ENCODE measurements at places on chromosomes 13 and 19.

GRCh38 chr19:28281676-28282075 is 931.3 kb downstream of the UQCRFS1 start:
- no peak for DNase-seq

DNA sequence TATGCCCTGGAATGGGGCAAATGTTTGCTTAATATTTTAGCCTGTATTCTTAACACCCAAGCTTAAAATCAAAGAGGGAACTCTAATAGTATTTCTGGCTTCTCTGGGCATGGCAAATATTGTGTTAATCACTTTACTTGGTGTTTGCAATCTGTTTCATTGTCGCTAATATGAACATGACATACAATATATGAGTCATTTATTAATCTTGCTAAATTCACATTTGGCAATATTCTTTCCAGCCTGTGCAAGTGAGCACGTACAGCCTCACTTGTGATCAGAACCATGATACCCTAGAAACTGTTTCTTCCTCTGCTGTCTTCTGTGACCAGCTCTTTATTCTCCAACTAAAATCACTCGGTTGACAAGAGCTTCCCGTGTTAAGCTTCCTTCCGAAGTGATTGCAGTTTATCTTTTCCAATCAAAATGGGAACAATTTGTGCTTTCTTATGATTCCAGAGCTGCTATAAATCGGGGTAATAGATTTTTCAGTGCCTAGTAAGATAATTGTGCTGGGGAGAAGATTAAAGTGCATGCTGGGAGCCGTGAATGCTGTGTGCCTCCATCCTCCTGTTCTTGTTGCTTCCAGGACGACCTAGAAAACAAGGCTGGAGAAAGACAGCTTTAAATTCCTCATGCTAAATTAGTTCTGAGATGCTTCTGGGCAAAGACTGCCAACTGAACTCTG is 153.0 kb upstream of the TMTC4 start:
- DNase-seq = no peak

- DNase-seq = no peak
Observed at GRCh38 chr13:51635137-51635878, 51.0 kb downstream of the WDFY2 start.

DNA sequence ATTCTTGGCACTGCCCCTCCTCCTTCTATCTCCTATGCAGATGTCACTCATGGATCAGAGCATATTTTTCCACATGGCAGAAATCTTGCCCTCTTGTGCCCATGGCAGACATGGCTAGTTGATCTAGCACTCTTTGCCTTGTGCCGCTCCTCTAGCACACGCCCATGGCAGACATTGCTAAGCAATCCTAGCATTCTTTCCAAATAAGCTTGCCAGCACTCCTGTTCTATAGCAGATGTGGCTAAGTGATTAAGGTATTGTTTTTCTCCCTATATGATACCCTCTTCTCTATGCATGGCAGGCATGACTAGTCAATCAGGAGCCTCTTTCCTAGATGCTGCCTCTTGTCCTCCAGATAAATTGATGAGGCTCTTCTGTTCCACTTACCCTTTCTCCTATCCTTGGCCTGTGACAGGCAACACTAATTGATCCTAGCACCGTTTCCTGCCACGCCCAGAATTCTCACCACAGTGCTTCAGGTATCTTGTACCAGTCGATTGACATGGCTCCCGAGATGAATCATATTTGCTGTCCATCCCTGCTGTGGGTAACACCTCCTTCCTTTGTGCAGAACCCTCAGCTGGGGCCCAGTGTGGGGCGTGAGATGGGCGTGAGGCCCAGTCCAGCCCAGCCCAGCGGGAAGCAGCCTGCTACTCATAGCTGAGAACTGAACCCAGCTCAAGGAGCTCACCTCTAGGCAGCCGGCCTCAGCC is 26.9 kb downstream of the TMED1 start:
- no peak for DNase-seq

DNA sequence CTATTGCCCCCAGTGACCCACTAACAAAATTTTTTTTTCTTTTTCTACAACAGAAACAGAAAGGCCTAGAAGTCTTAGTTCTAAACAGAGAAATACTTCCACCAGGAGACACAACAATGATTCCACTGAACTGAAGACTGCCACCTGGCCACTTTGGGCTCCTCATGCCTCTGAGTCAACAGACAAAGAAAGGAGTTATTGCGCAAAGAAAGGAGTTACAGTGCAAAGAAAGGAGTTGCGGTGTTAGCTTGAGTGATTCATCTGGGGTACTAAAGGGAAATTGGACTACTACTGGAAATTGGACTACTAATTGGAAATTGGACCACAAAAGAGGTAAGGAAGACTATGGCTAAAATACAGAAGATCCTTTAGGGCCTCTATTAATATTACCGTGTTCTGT is 116.6 kb downstream of the PCDH17 start:
- DNase-seq = no peak

DNA sequence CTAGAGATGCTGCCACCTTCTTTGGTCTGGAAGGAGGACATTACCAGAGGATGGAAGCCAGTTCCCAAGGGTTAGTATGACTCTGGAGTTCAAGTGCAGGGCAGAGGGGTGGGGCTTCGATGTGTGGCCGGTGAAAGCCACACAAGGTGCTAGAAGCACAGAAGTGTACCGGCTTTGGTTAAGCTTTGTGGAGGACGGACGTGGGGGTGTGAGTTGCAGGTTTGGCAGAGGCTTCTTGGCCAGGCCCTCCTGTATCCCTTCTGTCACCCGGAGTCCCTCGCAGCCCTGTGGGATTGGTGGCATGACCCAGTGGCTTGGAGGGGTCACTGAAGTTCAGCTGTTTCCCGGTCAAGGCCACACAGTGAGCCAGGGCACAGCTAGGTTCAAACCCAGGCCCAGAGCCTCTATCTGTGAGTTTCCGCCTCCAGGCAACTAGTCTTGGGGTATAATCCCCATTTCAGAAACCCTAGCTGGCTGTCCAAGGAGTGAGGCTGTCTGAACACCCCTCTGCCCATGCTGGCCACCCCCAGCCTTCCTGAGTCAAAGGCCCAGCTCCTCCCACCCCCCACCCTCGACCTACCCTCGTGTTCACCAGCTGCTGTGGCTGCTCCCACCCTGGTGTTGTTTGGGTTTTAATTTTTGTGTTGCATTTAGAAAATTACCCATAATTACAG is 4.6 kb upstream of the SSBP4 start:
- no peak for DNase-seq

- DNase-seq = no peak
Observed at GRCh38 chr19:2561895-2562294, 86.0 kb downstream of the GADD45B start.

GRCh38 chr19:50794876-50795663 is 4.9 kb downstream of the ACP4 start:
- DNase-seq = no peak

DNA sequence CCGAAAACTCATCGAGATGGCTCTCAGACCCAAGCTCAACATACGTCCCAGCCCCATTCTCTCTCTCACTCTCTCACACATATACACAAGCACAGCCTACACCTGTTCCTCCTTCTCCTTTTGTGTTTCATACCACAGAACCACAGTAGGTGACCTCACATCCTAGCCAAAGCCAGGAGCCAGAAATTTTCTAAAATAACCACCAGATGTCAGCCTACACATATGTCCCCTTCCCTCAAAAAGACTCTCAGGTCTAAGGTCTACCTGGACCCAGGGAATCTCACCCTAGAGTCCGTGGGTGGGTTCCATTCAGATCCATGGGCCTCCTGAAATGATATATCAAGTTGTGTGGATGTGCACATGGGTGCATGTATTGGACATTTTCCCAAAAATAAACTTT is 104.2 kb upstream of the IPO5 start:
- no peak for DNase-seq

GRCh38 chr13:111402441-111402840 is 82.0 kb downstream of the TEX29 start:
- no peak for DNase-seq

GRCh38 chr13:20684546-20684945 is 19.0 kb upstream of the IL17D start:
- no peak for DNase-seq

DNA sequence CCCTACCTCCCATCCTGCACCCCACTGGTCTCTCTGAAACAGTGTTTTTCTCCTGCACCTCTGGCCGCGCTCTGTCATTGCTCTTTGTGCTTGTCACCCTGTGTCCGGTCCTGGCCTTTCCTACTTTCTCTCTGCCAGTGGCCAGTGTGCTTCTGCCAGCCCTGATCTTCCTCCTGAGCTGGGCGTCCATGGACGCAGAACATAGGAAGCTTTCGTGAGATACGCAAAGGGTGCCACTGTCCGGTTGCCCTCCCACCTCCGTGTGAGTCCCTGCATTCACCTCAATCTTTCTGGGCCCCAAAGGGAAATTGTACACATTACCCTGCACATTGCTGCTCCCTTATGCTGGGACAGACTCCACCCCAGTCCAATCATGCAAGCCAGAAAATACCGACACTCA is 105.7 kb upstream of the SOX1 start:
- DNase-seq = no peak

DNA sequence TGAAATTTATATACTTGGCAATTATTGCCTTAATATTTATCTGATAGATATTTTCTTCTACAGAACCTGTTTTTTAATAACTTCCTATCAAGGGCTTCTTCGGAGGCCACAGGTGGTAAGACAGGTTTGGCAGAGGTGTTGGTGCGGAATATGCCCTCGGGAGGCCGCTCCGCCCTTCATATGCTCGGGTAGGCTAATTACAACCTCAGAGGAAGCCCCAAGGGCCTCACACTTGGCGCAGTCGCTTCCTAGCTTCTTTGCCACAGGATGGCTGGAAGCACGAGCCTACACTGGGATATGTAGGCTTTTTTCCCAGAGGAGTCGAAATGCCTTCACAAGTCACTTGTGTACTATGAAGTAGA is 68.8 kb downstream of the LMO7 start:
- DNase-seq = no peak

- DNase-seq = no peak
Observed at GRCh38 chr13:41622432-41623429, 165.4 kb downstream of the RGCC start.

GRCh38 chr19:17475541-17476115 is 5.3 kb downstream of the SLC27A1 start:
- peak; percentile 86 for DNase-seq

DNA sequence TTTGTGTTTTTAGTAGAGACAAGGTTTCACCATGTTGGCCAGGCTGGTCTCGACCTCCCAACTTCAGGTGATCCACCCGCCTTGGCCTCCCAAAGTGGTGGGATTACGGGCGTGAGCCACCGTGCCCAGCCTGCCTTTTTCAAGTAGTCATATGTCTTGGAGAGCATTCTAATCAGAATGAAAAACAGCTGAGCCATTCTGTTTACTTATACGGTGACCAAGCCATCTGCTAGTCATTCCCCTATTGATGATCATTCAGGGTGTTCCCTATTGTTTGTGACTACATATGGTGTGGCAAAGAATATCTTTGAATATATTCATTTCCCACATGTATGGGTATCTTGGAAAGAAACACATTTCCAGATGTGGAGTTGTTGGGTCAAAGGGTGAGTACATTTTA is 17.2 kb downstream of the BLOC1S3 start:
- DNase-seq = no peak

DNA sequence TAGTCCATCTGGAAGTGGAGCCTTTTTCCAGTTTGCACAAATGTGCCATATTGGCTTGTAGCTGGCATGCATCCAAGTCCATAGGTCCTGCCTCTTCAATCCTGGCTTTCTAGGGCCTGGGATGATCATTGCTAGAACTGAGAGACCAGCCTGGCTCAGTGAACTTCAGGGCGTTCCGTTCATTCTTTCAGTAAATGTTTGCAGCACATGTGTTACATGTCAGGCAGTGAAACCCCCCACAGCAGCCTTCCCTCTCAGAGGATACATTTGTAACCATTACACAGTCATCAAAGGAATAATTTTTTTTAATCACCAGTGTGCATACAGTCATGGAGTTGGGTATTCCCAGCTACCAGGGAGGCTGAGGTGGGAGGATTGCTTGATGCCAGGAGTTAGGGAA is 9.7 kb downstream of the FUT2 start:
- DNase-seq = no peak

- DNase-seq = no peak
Observed at GRCh38 chr19:30743702-30744101, 371.5 kb downstream of the ZNF536 start.

DNA sequence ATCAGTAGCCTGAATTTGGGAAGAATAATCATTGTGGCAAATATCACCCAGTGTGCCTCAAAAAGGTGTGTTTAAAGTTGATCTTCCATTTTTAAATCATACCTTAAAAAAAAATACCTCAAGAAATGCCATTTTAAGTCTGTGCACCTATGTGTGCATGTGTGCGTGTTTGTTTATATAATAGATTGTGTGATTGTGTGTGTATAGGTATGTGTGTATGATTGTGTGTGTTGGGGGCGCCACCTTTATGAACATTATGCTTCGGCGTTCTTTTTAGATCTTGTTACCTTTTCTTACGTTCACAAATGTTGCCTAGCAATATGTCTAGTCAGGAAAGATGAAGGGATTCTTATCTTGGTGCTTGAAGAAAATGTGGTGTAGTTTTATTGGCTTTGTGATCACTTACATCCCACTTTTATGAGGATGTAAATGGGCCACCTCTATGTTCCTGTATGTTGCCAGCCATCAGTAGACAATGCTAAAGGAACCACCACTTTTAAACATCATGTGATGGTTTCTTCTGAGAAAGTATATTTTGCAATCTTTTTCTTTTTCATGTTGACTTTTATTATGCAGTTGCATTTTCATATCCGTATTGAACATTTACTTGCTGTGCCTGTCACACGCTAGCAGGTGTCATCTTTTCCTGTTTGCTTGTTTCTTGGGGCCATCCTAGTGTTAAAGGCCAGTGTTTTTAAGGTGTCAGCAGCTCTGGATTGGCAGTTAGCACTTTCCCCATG is 2.2 kb upstream of the IRS2 start:
- no peak for DNase-seq

- no peak for DNase-seq
Observed at GRCh38 chr19:29417048-29417447, 108.7 kb upstream of the VSTM2B start.

GRCh38 chr13:74025369-74025768 is 108.8 kb downstream of the KLF12 start:
- DNase-seq = no peak

- DNase-seq = no peak
Observed at GRCh38 chr13:95279016-95279415, 22.2 kb downstream of the ABCC4 start.

DNA sequence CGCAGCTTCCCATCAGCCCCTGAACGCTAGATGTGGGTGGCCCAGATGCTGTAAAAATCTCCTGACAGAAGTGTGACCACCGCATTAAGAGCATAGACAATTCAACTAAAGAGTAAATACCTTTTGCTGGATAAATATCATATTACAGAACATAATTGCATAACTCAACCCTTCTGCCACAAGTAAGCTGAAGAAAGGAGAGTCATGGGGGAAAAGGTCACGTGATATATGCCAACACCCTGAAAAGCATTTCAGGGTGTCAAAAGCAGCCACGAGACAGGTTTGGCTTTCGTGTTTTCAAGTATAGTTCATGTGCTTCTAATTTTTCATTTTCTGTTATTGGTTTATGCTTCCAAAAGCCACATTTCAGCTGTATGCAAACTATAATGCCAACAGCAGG is 71.3 kb downstream of the LHFPL6 start:
- DNase-seq = no peak

- no peak for DNase-seq
Observed at GRCh38 chr13:94711561-94712286, 621 bp downstream of the SOX21 start.

- DNase-seq = no peak
Observed at GRCh38 chr13:114058051-114058867, 74.2 kb downstream of the RASA3 start.

Measured in C1 segment of cervical spinal cord (tissue), 14 donors.